K562 (cell line): ENCODE measurements at places on chromosomes 1 and 21.

GRCh38 chr1:20381045-20381641, 90.5 kb downstream of the VWA5B1 start:
- no peak for DNase-seq

- DNase-seq: no peak
Measured at GRCh38 chr1:50503515-50503914, 80.3 kb upstream of the DMRTA2 start.

- no peak for DNase-seq
Measured at GRCh38 chr1:25624156-25624555, 7.6 kb downstream of the MAN1C1 start.

GRCh38 chr1:1088029-1088800, 14.1 kb upstream of the RNF223 start:
- DNase-seq: no peak

GRCh38 chr1:224289396-224289795, 40.6 kb downstream of the NVL start:
- DNase-seq: no peak

DNA sequence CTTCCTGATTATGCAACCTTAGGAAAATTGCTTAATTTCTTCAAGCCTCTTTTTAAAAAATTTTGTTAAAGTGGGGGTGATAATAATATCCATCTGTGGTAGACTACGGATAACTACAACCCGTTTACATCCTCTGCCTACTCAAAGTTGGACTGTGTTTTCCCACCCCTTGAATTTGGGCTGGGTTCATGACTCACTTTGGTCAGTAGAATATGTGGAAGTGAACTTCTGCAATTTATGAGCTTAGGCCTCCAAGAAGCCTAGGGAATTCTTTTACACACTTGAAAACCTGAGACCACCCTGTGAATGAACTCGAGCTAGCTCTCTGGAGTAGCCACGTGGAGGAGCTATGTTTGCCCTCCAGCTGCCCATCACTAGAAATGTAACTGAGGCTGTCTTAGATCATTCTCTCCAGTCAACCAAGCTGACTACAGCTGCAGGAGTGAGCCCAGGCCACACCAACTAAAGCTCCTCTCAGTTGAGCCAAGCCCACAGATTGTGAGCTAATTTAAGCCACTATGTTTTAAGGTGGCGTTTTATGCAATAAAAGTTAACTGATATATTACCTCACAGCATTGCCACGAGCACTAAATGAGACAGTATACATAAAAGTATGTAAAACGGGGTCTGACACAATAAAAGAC, 29.6 kb upstream of the CACHD1 start:
- no peak for DNase-seq

DNA sequence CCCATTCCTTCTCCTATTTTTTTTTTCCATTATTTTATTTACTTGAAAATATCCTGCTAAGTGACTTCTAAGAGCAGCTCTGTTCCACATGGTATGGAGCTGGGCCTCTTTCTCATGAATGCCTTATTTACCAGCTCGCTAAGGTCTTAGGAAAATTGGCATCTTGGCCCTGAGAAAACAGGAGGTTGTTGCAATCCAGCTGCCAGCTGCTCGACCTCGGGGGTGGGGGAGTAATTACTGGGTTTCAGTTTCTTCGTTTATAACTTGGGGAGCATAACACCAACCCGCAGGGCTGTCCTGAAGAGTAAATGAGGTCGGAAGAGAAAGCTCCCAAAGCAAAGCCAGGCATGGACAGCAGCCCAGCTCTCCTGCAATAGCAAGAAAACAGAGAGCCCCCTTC, 176.3 kb downstream of the AJAP1 start:
- DNase-seq: no peak

GRCh38 chr1:78370779-78371482, 119.8 kb upstream of the PTGFR start:
- DNase-seq: no peak

GRCh38 chr1:205330150-205330549, 8.6 kb upstream of the NUAK2 start:
- DNase-seq: no peak

DNA sequence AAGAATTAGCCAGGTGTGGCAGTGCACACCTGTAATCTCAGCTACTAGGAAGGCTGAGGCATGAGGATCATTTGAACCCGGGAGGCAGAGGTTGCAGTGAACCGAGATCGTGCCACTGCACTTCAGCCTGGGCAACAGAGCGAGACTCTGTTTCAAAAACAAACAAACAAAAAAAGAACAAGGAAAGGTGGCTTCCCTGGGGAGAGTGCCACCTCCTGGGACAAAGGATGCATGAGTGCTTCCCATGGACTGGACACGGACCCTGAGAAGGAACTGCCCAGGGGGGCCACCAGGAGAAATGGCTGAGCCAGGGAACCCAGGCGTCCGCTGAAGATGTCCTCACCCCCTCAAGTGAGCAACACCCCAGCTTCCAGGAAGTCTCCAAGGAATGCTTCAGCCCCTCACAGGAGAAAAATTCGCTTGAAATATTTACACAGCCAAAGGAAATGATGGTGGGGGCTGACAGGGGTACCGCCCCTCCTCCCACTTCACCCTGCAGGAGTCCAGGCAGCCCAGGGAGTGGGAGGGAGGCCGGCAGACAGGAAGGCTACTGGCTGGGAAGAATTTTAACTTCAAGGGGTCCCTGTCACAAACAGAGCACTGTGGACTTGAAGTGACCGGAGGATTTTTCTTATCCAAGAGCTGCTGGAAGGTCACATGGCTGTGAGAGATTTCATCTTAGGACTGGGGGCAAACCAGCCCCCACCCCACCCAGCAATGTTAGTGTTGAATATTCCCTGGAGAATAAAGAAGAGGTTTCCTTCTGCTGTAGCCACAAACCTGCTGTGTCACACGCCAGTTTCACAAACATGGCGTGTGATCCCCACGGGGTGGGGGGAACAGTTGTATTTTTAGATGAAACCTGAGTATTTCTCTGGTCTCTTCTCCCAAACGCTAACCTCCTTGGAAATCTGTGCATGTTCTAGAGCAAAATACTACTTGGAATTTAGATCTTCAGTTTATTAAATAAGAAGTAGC, 90.8 kb upstream of the SLC25A33 start:
- no peak for DNase-seq

DNA sequence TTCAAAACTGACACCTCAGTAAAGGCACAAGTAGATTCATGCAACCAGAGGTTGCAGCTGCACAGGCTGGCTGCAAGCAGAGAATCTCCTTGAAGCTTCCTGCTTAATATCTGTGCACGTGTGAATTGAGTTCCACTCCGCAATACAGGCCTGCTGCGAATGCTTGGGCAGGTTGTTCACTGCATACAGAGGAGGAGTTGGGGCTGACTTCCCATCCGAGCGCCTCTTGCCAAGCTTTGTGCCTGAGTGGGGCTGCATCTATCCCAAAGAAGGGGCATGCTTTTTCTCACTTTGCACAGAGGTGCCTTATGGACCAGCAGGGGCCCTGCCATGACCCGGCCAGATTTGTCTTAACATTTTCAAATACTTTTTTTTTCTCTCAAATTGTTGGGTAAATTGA, 17.9 kb upstream of the PADI1 start:
- DNase-seq: no peak

DNA sequence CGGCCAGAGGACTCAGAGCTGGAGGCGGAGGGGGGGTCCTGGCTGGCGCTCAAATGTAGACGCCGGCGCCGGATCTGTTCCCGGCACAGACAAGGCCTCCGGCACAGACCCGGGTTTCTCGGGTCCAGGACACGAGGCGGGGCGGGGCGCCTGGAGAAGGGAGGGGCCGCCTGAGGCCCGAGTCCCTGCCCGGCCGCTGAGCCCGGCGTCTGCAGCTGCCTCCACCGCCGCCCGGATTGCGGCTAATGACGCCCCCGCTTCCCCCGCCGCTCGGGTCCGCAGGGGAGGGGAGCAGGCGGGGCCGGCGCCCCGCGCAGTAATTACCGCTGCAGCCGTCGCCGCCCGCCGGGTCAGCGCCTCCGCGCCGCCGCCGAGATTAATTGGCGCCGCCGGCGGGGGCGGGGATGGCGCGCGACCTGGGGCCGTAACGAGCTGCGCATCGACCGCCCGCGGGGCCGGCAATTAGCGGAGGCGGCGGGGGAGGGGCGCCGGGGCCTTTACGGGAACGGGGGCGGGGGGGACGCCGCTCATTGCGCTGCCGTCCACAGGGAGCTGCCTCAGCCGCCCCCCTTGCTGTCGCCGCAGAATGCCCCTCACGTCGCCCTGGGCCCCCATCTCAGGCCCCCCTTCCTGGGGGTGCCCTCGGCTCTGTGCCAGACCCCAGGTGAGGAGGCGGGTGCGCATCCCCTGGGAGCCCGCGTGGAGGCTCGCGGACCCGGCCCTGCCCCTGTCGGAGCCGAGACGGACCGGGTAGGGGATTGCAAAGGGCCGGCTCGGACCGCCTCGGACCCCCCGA, 17.3 kb downstream of the NOC2L start:
- DNase-seq: peak; percentile 87

DNA sequence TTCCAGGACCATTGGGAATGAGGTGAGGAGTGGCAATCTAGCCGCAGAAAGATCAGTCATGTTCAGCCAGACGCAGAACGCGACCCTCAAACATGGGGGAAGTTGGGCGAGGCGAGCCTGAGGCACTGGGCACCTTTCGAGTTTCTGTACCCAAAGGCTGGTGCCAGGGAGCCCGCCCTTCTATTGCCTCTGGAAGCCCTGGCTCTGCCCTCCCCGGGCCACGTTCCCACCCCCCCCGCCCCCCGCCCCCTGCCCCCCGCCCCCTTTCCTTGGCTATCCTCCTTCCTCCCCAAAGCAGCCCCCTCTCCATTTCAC, 2.2 kb upstream of the ZBTB7B start:
- no peak for DNase-seq

- no peak for DNase-seq
Measured at GRCh38 chr21:40687625-40688024, 159.3 kb downstream of the DSCAM start.

GRCh38 chr1:229076195-229076594, 194.7 kb upstream of the RAB4A start:
- DNase-seq: no peak

DNA sequence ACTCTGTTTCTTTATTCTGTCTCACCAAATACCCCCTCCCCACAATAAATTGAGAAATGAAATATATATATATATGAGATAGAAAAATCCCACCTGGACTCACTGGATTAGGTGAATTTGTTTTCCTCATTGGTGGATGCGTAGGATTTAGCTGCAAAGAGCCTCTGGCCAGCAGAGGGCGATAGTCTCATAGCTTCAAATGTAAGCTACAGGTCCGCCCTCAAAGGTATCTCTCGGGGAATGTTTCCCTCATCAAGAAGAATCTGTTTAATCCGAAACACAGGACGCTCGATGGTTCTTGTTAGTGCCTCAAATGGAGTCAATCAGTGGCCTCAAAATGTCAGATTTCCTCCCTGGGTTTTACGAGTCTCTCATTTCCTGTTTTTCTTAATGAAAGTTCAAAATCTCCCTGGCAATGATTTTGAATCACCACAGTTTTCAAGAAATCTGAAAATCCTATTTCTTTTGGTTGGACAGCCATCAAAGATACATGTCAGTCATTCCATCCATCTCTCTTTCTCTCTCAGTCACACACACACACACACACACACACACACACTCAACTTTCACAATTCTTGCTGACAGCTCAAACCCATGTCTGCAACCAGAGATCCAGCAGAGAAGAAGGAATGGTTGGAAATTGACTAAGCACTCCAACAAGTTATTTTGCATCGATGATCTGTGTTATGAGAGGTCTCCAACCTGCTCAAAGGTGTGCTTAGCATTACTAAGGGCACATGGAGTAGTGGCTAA, 13.9 kb upstream of the CAMK1G start:
- peak; percentile 72 for DNase-seq

DNA sequence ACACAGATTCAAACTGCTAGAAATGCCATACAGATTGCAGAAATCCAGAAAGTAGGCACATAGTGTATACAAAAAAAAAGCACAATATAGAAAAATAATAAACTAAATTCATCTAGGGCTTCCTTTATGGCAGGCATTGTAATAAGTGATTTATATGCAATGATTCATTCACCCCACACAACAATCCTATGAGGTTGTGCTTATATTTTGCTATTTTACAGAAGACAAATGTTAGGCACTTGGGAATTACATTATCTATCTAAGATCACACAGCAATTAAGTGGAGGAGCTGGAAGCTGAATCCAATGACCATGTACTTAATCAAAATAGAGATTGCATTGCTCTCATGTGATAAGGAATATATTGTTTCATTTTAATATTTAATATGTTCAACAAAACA, 225.7 kb upstream of the KCNK2 start:
- DNase-seq: no peak

DNA sequence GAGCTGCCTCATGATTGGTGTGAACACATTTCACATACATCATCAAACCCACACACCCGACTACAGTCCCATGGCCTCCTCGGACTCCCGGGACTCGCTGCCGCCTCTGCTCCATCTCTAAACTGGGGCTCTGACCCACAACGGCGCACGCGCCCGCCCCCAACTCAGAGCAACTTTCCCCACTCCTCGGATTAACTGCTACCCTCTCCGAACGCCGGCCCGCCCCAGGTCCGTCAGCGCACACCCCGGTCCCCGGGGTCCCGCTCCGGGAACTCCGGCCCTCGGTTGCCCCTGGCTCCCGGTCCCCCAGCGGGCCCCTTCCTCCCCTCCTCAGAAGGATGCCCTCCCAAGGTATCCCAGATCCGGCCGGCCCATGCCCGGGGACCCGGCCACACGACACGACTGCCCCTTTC, 740 bp downstream of the DSTYK start:
- peak; percentile 40 for DNase-seq

DNA sequence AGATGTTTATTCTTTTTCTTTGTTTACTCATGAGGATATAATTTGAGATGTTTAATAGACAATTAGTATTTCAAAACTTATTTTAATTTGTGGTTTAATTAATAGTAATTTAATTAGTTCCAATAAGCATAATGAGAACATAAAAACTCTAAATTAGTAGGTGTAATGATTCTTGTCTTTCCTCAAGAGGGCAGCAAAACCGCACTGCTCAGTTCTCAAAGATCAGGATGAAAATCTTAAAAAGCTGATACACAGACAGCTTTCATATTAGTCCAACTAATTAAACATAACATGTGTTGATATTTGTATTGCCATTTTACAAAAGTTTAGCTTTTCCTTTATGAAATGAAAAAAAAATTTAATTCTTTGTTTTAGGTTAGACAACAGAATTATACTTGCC, 106.7 kb upstream of the C21orf91 start:
- no peak for DNase-seq

DNA sequence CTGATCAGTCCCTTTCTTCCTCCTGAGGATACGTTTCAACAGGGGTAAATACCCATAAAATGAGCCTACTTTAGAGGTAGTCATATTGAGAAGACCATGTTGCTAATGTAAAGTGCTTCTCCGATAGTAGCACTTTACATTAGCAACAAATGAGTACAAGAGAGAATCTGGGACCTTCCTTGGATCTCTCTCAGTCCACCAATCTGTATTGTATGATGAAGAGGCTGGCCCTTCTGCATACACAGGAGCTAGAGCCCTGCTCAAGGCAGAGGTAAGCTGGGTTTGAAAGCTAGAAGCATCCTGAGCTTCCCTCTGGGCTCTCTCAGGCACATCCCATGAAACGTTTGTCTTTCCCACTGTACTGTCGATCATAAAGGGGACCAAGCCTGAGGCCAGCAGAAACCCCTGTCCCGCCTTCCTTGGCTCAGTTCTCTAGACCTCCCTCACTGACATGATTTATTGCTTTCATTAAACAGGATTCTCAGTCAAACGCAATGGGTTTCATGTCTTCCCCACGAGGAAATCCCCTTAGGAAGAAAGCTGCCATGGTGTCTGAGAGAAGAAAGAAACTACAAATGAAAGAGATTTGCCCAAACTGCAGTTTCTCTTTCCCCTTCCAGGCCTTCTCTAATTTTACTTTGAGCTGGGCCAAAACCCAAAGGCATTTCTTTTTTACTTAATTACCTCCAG, 62.8 kb upstream of the BCAR3 start:
- no peak for DNase-seq

GRCh38 chr1:53642607-53643006, 96.4 kb downstream of the GLIS1 start:
- no peak for DNase-seq

- DNase-seq: no peak
Measured at GRCh38 chr1:205239078-205239477, 11.3 kb downstream of the TMCC2 start.
